ENCODE measurements at places on chromosomes 5 and 9.

- no peak for DNase-seq
Observed at GRCh38 chr5:180739271-180739670, 587 bp downstream of the OR2Y1 start.

GRCh38 chr5:69502767-69503488, 10.3 kb downstream of the OCLN start:
- no peak for DNase-seq

DNA sequence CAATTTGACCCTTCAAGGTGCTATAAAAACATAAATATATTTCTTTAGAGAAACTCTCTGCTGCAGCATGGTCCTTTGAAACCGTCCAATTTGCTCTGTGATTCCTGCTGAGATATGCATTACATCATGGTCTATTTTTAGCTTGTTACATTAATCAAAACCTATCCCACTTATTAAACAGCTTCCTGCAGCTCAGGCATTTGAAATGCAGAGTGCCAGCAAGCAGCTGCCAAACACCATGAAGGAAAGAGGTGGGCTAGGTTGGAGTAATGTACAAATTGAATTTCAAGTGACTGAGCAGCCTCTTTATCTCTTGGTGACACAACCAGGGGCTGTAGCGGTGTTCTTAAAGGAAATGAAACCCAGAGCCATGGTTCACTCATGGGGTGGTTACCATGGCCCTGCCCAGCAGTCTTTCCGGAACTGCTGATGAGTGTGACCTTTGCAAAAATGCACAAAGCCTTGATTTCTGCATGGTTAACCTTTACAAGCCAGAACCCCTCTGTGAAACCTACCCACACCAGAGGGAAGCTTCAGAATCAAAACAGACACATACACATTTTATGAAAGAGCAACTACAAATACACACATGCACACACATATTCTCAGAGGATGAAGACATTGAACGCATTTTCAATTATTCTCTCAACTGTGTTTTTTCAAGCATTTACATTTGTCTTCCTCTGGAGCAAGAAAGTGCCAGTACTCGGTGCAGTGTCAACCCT, 155.8 kb upstream of the ZNF608 start:
- no peak for DNase-seq

- no peak for DNase-seq
Observed at GRCh38 chr5:170562166-170562874, 58.5 kb downstream of the KCNIP1 start.

DNA sequence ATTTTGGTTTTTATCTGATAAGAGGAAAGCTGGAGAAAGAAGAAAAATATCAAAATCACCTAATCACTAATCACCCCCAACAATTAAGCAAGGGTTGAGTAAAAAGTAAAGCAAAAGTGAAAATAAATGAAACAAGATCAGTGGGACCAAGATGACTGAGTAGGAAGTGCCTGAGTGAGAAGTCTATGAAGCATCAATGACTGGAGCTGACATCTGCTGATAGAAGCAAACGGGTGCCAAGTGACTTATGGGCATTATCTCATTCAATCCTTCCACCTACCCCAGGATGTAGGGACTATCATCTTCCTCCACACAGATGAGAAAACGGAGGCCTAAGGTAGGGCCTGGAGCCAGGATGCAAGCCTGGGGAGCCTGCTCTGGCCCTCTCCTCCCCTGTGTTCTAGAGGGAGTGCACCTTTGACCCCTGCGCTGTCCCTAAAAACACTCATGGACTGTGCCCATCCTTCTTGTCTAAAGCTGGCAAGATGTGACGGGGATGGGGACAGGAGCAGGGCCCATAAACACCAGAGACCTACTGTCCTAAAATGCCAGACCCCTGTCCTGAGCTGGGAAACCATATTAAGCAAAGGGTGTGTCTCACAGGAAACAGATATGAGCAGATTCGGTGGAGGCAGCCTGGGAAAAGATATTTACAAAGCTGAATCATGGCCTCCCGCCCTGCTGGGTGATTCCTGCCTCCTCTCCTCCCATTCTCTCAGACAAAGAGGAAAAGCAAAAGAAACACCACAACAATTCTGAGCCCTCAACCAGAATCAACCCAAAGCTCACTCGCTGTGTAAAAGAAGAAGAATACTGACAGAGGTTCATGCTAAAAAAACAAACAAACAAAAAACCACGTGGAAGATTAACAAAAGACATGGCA, 116.0 kb downstream of the AUH start:
- DNase-seq, result no peak

- no peak for DNase-seq
Observed at GRCh38 chr9:33858423-33858822, 41.5 kb downstream of the UBE2R2 start.

DNA sequence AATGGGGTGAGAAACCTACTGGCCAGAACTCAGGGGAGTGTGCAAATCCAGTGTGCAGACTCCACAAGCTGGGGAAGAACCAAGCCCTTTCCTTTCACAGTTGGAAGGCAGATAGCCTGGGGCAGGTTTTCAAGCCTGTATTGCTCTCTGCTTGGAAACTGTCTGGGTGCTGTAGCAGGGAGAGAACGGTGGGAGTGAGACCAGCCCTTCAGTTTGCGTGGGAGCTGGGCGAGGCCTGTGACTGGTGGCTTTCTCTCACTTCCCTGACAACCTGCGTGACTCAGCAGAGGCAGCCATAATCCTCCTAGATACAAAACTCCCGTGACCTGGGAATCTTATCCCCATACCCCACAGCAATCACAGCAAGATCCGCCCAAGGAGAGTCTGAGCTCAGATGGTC, 44.9 kb upstream of the SNCAIP start:
- no peak for DNase-seq

GRCh38 chr5:3511519-3511918, 84.1 kb upstream of the IRX1 start:
- DNase-seq, result no peak

- no peak for DNase-seq
Observed at GRCh38 chr5:93829346-93829745, 87.9 kb upstream of the POU5F2 start.

DNA sequence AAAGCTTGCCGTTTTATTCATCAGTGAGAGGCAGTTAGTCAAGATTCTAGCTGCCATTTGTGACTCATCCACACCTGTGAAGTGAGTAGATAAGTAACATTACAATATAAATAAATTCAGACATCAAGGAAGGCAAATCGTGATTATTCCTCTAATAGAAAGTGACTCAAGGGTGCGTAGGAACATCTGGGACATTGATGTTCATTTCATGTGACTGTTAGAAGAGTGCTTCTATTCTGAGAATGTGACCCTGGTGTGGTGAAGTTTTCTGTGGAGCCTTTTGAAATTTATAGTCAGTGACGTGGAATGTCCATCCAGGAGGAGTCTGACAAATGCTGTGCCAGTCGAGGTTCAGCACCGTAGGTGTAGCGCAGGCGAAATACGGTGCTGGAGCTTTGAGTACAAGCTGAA, 48.4 kb upstream of the FAM240B start:
- DNase-seq, result no peak

GRCh38 chr5:22986281-22986680, 133.1 kb upstream of the CDH12 start:
- DNase-seq, result no peak

DNA sequence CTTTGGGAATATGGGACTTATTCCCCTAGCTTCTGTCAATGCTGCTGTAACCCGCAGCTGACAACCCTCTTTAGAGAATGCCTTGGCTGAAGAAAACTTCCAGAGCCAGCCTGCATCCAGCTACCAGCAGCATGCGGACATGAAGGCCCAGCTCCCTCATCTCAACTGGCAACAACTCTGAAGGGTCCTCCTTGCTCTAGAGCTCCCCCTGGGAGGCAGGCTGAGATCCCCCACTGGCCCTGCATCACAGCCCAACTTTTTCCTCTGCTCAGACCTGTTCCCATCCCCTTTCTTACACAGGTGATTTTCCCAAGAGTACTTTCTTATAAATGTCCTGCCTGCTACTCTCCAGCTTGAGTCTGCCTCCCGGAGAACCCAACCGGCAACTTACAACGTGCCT, 18.7 kb upstream of the WNT8A start:
- no peak for DNase-seq

- no peak for DNase-seq
Observed at GRCh38 chr5:137071526-137071925, 427.6 kb downstream of the SPOCK1 start.

DNA sequence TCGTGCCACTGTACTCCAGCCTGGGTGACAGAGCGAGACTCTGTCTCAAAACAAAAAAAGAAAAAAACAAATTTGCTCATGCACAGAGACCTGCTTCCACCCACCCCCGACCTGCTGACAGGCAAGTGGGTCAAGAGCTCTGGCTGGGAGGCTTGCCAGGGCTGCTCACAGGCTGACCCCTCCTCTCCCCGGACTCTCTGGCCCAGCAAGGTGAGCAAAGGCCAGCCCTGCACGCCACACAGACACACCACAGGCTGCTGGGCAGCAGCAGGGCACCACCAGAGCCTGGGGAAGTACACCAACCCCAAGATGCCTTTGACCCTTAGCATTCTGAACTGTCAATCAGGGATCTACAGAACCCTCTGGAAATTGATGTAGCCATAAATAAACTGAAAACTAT, 29.2 kb downstream of the NSUN2 start:
- no peak for DNase-seq

- DNase-seq, result no peak
Observed at GRCh38 chr9:17589771-17590170, 10.9 kb downstream of the SH3GL2 start.

GRCh38 chr5:89929173-89929572, 480.4 kb downstream of the CETN3 start:
- DNase-seq, result no peak

- no peak for DNase-seq
Observed at GRCh38 chr9:38120961-38121360, 51.9 kb upstream of the SHB start.

DNA sequence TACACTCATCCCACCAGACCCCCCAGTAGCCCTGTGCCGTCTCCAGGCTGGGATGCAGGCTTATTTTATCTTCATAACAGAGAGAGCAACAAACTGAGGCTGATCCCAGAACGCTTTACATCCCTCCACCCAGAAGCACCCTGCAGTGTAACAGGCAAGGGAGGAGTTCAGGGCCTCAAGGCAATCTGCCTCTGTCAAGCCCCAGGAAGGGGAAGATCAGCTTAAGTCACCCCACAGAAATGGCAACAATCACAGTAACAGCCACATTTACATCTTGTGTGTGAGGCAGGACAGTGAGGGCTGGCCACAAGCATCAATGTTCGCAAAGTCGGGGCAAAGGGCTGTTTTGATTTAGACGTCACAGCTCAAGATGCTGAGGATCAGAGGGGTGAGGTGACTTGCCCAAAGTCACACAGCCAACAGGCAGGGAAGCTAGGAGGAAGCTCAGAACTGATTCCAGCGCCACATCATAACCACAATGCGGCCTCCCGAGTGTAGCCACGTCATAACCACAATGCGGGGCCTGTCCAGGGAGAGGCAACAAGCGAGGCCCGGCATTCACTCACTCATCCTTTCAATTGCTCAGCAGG, 14.4 kb downstream of the STK10 start:
- DNase-seq, result no peak

GRCh38 chr5:5371957-5372356, 50.5 kb upstream of the ICE1 start:
- no peak for DNase-seq

GRCh38 chr9:2337131-2337530, 284.5 kb upstream of the VLDLR start:
- no peak for DNase-seq

- DNase-seq, result no peak
Observed at GRCh38 chr9:95587021-95587964, 70.5 kb upstream of the PTCH1 start.

GRCh38 chr5:85453026-85453349, 1068.3 kb upstream of the EDIL3 start:
- DNase-seq, result no peak

DNA sequence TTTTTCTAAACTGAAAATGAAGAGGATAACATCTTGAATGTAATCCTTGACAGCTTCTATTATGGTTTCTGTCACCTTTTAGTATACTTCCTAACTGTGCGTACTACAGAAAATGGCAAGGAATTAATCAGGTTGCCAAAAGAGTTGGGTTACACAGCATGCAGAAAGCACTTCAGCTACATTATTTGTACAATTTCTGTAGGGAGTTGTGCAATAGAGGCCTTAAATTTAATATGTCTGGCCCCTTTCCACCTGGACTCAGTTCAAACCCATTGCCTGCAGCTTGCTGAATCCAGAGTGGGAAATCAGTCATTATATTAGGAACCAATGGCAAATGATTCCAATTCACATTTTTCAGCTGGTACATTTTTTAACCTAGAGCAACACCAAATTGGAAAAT, 549.7 kb downstream of the CSNK1G3 start:
- DNase-seq, result no peak

DNA sequence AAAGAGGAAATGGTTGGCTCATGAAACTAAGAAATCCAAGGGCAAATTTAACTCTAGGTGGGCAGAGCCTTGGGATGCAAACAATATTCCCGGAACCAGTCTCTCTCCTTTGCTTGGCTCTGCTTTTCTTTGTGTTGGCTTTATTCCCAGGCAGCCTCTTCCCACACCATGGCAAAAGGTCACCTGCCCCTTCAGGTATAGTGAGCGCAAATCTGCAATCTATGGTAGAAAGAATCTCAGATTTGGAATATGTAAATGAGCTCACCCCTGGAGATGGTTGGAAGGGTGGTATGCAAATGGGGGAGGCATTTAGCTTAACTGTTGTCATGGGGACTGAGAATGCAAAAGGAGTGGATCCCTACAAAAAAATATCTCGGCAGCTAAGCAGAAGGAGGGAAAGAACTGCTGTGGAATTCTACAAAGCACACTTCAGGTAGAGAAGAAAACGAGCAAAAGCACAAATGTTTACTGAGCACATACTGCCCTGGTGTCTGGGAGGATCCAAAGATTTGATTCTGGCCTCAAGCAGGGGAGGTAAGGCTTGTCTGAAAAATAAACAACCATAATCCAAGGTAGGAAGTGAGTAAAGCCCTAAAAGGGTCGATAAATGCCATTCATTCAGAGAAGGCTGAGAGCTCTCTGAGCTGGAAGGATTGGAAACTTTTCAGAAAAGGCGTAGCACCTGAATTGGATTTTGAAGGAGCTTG, 139.7 kb downstream of the TLE1 start:
- DNase-seq, result no peak

GRCh38 chr5:150203832-150204589, 14.1 kb downstream of the SLC6A7 start:
- DNase-seq, result no peak

DNA sequence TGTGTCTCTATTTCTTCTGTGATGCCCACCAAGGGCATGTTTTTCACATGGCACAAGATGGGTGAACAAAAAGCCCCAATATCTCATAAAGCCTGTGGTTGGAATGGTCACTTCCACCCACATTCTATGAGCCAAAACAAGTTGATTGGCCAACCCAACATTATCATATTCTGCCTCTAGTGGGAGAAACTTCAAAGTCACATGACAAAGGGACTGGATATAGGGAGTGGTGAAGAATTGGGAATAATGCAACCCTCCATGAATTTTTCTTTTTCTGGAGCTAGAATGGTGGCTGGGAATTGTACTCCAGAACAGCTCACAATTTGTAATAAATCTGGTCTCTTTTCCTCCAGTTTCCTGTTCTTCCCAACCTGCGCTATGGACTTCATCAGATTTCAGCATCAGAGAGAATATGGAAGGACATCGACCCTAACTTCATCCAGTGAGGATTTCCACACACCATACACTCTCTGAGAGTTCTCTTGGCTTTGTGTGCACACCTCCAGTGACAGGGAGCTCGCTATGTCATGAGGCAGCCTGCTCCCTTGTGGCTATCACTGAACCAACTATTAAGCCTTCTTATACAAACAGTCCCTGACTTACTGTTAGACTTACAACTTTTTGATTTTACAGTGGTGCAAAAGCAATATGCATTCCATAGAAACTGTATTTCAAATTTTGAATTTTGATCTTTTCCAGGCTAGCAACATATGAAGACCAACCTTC, 12.0 kb upstream of the B4GALT1 start:
- no peak for DNase-seq

- no peak for DNase-seq
Observed at GRCh38 chr9:138101444-138102234, 224.1 kb downstream of the CACNA1B start.
